Activated naive CD4-positive, alpha-beta T cell treated with Interleukin-2 at 50 U/mL for 16 hours (primary cell): ENCODE measurements at places on chromosomes 5 and 9.

- no peak for DNase-seq
Measured at GRCh38 chr9:112890106-112891081, at the start of gene SLC46A2. Gene SLC46A2, minus strand, starts transcription at chr9:112890876. Its CDS starts 195 bp downstream, at chr9:112890681.

DNA sequence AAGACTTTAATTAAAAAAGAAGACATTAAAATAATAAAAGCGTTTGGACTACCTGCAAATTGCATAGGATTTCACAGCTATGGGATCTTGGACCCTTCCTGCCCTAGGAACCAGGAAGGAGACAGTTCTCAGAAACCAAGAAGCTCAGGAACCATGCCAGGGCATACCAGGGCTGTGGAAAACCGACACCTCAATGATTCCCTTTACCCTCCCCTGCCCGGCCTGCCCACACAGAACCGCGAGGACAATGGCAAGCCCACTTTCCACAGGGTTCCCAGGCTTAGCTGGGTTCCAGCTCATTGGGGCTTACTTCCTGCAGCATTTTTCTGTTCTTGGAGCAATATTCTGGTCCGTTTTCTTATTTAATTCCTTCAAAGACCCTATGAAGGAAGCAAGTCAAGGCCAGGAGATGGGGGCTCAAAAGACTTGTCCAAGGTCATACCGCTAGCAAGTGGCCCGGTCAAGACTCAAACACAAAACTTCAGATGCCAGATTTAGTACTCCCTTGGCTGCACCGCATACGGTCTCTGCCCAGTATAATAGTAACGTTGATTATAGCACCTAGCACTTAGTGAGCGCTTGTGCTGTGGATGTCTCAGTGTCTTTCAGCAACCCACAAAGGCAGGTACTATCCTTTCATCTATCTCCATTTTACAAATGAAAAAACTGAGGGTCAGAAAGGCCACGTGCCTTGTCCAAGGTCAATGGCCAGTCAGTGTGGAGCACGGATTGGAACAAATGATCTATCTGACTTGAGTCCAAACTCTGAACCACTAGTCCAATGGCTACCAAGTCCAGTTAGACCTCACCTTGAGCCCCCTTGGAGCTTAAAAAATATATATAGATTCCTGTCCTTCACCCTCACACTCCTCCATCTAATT lies 6.8 kb downstream of the FAT2 start:
- DNase-seq, result no peak

GRCh38 chr5:173236531-173237142 lies 1.6 kb upstream of the NKX2-5 start:
- no peak for DNase-seq

DNA sequence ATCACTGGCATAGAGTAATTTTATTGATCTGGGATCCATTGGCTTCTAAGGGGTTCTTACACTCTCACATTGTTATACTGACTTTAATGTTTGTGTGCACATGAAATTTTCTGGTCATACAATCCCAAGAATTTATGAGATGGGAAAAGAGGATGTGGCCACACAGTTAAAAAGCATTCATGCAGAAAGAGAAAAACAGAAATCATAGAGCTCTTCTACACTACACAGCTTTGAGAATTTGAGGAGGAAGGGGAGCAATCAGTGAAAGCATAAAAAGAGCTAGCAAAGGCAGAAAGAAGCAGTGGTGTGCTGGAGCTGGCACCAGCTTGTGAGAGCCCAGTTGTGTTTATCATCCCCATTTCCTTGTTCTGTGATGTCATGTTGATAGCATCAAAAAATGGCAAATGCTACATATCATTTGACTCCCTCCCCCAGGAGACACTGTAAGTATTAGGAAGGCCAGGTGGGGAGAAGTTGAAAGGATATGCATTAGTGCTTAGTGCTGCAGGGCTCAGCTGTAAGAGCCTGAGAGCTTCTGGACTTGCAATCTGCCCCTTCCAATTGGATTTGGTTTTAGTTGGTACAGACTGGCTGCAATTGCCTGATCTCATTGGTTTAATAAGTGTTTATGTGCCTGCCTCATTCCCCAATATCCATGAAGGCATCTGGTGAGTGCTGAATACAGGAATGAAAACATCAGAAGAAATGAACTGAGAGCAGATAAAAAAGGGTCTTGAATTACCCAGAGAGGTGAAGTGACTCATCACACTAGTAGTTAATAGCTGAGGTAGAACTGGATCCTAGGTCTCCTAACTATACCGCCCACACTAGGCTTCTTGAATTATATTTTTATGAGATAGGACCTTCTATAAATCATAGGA lies 30.9 kb downstream of the RHOBTB3 start:
- no peak for DNase-seq

- peak; percentile 80 for DNase-seq
Measured at GRCh38 chr5:140725799-140726471, 25.7 kb downstream of the ZMAT2 start.

GRCh38 chr5:162543437-162543836 lies 475.9 kb downstream of the GABRG2 start:
- DNase-seq, result no peak

DNA sequence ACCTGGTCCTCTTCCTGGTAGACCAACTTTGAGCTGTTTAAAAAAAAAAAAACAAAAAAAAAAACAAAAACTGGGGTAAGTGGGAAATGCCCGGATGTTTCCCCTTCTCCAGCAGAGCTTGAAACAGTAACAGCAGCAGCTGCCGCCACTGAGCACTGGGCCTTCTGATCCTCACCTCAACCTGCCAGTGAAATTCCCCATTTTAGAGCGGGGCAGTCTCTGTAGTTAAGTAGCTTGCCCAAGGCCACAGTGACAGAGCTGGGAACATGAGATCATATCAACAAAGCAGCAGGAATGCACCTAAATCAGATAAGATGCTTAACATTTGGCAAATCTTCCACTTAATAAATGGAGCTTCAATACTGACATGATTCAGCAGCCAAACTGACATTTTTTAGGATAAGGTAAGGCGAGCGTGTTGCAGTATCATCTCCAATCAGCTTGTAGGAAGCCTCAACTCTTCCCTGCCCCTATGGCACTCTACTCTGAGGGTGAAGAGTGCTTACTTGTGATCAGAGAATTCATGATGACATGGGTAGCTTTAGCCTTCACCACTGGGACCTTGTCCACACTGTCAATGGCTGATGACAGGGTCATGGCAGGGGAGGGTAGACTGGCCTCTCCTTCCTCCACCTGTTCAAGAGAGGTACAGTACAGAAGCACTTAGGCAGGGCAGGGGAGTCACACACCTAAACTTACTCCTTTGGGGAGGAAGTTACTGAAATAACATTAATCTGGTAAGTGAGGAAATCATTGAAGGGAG lies 9.3 kb downstream of the KIAA1191 start:
- DNase-seq, result no peak

DNA sequence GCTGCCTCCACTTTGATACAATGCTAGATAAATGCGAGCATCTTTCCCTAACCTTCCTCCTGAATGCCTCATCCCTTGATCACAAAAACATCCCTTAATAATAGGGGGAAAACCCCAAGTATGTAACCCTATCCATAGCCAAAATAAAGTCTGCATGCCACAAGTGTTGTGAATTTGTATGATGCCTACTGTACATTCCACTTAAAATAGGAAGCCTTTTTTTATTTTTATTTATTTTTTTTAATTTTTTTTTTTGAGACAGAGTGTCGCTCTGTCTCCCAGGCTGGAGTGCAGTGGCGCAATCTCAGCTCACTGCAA lies 207.0 kb downstream of the AOPEP start:
- no peak for DNase-seq

GRCh38 chr5:157463081-157463480 lies 3.1 kb downstream of the NIPAL4 start:
- DNase-seq, result no peak

- DNase-seq, result no peak
Measured at GRCh38 chr5:173302546-173303155, 25.6 kb downstream of the STC2 start.

DNA sequence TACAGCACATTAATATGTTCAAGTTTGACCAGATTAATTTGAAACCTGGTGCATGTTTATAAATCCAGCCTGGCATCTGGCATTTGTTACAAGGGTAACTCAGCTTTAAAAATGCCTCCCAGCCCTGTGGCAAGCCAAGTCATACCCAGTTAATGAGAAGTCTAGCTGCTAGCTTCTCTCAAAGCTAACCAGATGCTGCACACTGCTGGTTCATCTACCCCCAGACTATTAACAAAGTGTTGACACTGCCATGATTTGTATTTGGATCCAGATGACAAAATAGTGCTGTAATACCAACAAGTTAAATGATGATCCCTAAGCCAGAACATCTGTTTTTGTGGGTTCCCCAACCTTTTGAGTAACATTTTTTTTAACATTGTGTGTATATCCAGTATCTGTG lies 573.7 kb upstream of the DAB2 start:
- DNase-seq, result no peak
